ENCODE measurements at places on chromosomes 4 and X.

GRCh38 chrX:68511255-68511654 is 12.4 kb downstream of the YIPF6 start:
- DNase-seq, result no peak

DNA sequence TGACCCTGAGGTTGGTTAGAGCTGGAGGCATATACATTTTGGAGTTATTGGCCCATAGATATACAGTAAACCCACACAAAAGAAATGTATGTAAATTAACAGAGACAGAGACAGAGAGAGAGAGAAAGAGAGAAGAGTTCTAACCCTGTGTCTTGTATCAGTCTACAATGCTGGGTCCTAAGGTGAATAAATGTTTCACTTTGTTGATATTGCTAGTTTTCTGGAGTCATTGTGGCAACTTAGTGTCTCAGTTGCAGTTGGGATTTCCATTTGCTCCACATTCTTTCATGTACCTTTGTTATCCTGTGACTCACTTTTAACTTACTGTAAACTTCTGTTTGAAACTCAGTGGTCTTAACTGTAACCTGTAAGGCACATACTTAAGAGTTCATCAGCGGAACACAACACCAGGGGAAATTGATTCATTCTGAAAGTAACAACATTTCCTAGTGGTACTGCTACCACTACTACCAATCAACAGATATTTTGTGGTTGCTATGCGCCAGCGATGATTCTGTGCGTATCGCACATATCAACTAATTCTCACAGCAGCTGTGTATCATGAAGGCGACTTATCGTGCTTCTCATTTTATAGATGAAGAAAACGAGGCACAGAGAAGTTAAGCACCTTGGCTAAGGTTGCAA is 38.5 kb upstream of the ETDA start:
- DNase-seq, result no peak

- DNase-seq, result no peak
These were observed 24.2 kb upstream of the DCAF8L2 start for GRCh38 chrX:27565992-27566391.

- DNase-seq, result no peak
These were observed 39.8 kb downstream of the AWAT2 start for GRCh38 chrX:70009970-70010369.

GRCh38 chr4:78356251-78356786 is 195.3 kb upstream of the ANXA3 start:
- no peak for DNase-seq

GRCh38 chrX:142938793-142939192 is 86.9 kb upstream of the SPANXN4 start:
- DNase-seq, result no peak

GRCh38 chr4:110294165-110294564 is 95.8 kb upstream of the ELOVL6 start:
- DNase-seq, result no peak

GRCh38 chrX:117972711-117973109 is 143.9 kb downstream of the KLHL13 start:
- DNase-seq, result no peak

GRCh38 chr4:145132511-145133098 is 34.5 kb downstream of the ABCE1 start:
- DNase-seq, result no peak

DNA sequence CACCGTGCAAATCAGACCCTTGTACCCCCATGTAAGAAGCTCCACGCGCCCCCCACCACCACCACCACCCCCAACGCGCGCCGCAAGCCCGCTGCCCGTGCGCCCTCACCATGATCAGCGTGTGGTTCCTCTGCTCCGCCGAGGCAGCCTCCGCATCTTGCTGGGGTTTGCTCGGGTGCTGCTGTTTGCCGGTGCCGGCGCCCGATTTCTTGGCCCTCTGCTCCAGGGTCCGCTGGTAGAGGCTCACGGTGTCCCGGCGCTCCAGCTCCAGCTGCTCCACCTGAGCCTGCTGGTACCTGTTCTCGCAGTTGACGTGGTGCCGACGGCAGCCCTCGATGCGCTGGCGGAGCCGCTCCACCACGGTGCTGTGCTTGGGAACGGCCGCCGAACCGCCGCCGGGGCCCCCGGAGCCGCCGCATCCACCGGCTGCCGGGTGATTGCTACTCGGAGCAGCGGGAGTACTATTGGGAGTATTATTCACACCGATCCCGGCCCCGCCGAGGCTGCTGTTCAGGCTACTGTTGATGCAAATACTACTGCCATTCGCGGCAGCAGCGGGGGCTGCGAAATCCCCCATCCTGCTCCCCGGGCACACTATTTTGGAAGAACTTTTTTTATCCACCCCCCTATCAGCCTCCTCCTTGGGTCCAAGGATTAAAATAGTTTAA is 1.1 kb downstream of the MAML3 start:
- peak; percentile 62 for DNase-seq

DNA sequence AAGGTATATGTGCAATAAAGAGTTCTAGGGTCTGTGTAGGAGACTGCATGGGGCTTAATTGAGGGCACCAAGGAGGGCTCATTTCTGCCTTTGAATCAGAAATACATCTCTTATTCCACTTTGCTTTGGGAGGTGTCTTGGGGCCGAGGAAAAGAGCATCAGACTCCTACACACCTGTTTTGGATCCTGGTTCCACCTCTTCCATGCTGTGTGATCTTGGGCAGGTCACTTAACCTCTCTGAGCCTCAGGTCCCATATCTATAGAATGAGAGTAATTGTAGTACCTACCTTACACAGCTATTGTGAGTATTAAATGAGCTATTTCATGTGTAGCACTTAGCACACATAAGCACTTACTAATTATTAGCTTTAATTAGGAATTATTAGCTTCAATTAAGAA is 100.6 kb downstream of the RTL5 start:
- no peak for DNase-seq

DNA sequence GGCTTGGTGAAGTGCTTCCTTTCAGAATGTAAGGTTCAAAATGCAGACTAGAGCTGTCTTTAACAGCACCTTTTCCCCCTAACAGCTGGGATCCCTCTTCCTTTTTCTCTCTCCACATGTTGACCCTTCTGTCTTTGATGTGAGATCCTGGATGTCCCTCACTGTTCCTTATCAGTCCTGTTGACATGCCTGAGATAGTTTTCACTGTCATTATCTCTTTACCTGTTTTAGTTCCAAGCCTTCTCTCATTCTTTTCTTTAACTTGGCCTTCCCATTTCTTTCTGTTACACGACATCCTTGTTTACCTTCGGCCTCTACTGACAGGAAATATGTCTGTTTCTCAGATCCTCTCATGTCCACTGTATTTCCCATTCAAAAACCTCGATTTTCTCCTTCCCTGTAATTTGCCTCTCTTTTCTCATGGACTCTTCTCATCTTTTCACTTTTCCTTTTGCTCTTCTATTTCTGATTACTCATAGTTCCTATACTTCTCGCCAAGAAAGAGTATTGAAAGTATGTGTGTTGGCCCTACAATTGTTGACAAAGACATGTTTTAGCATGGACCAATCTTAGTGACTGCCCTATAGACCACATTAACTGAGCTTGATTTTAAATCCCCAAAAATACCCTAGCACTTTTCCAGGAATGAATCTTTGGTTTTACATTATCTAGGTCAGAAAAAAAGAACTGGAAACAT is 1.2 kb upstream of the SOWAHB start:
- DNase-seq, result no peak

DNA sequence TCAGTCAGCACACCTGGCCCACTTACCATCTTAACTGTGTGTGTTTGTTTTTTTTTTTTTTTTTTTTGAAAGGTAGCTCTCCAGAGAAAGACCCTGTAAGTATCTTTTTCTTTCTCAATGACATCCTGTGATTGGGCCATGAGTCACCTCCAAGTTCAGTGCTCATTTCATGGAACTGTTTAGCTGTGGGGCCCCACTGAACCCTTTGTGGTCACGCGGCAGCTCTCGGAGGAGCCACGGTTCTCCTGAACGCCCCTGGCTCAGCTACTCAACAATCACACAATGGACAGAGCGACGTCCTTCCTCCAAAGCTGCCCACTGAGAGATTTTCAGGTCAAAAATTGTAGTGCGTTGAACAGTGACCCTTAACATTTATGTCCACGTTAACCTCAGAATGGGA is 14.2 kb upstream of the IL3RA start:
- no peak for DNase-seq

- no peak for DNase-seq
These were observed 7.0 kb upstream of the TRPC5OS start for GRCh38 chrX:111868726-111869638.

DNA sequence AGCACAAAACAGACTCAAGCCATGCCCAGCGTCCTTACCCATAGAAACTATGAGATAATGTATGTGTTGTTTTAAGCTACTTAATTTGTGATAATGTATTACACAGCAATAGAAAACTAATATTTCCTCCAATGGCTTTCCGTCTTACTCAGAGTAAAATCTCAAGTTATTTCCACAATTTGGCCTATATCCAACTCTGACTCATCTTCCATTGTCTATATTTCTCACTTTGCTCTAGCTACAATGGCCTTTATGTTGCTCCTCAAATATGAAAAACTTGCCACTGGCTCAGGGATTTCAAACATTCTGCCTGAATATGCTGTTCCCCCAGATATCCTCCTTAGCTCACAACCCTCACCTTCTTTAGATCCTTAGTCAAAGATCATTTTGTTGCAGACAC is 31.6 kb downstream of the IQCM start:
- no peak for DNase-seq

DNA sequence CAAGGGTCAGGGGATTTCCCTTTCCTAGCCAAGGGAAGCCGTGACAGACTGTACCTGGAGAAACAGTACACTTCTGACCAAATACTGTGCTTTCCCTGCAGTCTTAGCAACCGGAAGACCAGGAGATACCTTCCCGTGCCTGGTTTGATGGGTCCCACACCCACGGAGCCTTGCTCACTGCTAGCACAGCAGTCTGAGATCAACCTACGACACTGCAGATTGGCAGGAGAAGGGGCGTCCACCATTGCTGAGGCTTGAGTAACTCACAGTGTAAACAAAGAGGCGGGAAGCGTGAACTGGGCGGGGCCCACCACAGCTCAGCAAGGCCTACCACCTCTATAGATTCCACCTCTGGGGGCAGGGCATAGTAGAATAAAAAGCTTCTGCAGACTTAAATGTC is 48.7 kb upstream of the SRD5A3 start:
- peak; percentile 73 for DNase-seq

DNA sequence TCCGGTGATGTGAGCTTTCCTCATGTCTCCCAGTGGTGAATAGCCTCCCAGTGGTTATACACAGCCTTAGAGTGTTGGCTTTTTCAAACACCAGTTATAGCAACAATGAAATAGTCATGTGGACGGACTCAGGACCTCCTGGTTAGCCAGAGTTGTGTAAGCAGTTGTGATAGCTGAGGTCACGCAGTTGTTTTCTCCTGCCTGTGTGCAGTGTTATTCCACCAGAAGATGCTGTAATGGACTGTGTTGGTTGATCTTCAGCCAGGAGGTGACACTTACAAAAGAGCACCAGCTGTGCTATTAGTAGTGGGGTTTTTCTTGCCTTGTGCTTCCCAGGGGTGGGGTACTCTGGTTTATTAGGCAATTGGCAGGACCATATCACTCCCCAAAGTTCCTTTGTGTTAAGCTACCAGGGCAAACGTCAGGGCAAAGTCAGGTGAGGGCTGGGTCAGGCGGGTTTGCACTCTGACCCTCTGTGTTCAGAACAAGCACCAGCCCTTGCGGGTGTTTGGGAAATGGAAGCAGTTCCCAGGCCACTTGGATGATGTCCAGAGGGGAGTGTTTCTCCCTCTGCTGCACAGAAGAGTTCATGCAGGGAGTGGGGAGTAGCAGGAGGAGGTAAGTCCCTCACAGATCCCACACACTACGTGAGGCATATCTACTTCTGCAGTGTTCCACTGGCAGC is 252.6 kb downstream of the TMEM47 start:
- DNase-seq, result no peak

- DNase-seq, result no peak
These were observed 8.6 kb upstream of the HAUS3 start for GRCh38 chr4:2250357-2251072.

GRCh38 chr4:94765648-94766047 is 7.9 kb downstream of the BMPR1B start:
- DNase-seq, result no peak

GRCh38 chrX:148904421-148905111 is 404.1 kb downstream of the AFF2 start:
- DNase-seq, result no peak

- DNase-seq, result no peak
These were observed 31.5 kb downstream of the TEC start for GRCh38 chr4:48237996-48238645.

DNA sequence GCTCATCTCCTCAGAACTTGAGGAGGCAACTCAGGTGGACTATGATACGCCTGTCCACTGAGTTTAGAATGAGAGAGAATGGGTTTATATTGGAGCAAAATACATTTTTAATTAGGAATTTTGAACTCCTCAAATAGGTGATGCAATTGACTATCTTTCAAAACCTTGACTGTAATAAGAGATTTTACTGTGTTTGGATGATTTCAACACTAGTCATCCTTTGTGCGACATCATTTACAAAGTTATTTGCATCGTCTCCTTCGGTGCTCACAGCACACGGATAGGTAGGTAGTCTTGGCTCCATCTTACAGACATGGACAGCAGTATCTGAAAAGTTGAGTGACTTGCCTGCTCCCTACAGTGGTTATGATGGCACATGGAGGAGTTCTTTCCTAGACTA is 67.0 kb downstream of the AASDH start:
- DNase-seq, result no peak

- no peak for DNase-seq
These were observed 41.1 kb downstream of the AMMECR1 start for GRCh38 chrX:110276778-110277177.

- no peak for DNase-seq
These were observed 88.3 kb downstream of the NRK start for GRCh38 chrX:105910563-105911105.

- peak; percentile 90 for DNase-seq
These were observed 11.5 kb downstream of the CTAG1A start for GRCh38 chrX:154596290-154596929.

- no peak for DNase-seq
These were observed 106.4 kb downstream of the DHX15 start for GRCh38 chr4:24477919-24478318.

- DNase-seq, result no peak
These were observed 49.3 kb upstream of the MED14 start for GRCh38 chrX:40784516-40785151.

- no peak for DNase-seq
These were observed 222.5 kb upstream of the RPL34 start for GRCh38 chr4:108397850-108398249.
